ENCODE measurements at places on chromosomes 6 and 20.

GRCh38 chr20:36246401-36246800 lies 10.1 kb downstream of the AAR2 start:
- H3K4me3 ChIP-seq: no peak overlapping the region
- H3K4me1 ChIP-seq: no peaks in the 10 kb centered on the region
- H3K27ac ChIP-seq: no peak overlapping the region
- H3K36me3 ChIP-seq: peaks cover 3% of the 10 kb centered on the region
- DNase-seq: no peak

DNA sequence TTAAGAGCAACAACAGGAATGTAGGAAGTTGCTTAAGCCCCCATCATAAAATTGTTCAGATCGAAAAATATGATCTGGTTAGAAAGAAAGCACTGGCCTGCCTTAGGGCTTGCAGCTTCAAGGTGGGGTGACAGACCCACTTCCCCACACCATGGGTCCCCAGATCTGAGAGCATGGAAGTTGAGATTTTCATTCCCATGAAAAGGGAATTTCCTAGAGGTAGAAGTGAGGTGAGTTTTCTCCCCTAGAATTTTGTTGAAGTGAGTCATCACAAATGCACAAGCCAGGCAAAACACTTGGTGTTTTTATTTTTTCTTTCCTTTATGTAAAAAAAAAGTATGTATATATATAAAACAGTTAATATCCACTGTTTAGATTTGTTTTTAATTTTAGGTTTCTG lies 213.6 kb upstream of the SUPT3H start:
- no peaks in the 10 kb centered on the region for H3K27me3 ChIP-seq
- peak; percentile 17 for DNase-seq
- no peaks in the 10 kb centered on the region for H3K4me1 ChIP-seq
- H3K36me3 ChIP-seq: no peaks in the 10 kb centered on the region

DNA sequence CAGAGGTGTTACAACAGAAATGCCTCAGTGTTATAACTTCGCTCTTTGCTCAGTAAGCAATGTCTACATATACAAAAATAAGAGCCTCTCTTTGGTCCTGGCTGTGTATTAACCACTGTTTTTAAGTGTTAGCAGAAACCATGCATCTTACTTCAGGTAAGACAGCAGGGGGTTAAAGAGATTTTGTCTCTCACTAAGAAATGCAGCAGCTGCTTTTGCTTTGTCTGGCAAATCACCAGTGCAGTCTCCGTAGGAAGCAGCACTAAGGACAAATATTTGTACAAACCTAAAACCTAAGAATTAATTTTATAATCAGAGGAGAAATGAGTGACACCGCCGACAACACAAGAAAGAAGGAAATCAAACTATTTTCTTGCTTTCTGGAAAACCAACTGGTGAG lies 758 bp downstream of the SMIM28 start:
- DNase-seq: no peak
- H3K27me3 ChIP-seq: no peaks in the 10 kb centered on the region
- no peak overlapping the region for H3K4me3 ChIP-seq

DNA sequence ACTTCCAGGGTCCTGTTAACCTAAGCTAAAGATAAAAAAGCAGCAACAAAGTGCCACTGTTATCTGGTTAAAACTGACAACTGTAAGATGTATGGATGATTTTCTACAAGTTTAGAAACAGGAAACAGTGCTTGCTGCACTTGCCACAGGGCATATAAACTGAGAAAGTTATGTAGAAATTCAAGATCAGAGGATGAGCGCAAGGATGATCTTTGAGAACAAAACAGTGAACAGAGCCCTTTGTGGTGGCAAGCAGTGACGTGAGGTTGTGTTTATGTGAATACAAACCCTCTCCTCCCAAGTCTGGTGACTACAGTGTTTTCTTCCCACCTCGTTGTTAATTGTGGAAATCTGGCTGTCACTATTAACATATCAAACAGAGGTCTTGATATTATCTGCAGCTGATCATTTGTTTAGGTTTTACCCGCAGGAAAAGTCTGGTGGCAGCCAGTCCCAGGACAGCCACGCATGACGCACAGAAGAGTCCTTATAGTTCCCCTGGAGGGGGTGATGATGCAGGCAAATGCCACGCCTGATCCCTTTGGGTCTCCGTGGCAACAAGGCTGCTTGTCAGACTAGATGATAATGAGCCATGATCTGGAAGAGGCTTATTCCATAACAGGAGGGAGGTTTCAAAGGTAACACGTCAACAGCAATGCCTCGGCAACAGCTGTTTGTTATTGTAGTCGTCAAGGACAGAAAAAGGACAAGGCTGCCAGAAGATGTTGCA lies 43.1 kb upstream of the TNFAIP3 start:
- DNase-seq: no peak
- no peak overlapping the region for H3K27ac ChIP-seq
- no peak overlapping the region for H3K4me3 ChIP-seq
- no peaks in the 10 kb centered on the region for H3K27me3 ChIP-seq
- no peaks in the 10 kb centered on the region for H3K4me1 ChIP-seq

- H3K36me3 ChIP-seq: no peaks in the 10 kb centered on the region
- H3K27ac ChIP-seq: no peak overlapping the region
- no peaks in the 10 kb centered on the region for H3K4me1 ChIP-seq
These were observed 31.7 kb downstream of the MOXD1 start for GRCh38 chr6:132369526-132369925.
